ENCODE measurements at places on chromosomes 5 and 9.
A peak's percentile ranks its signal among the peaks of the same experiment; 100 is the strongest.

- peak; percentile 4 for DNase-seq
Measured at GRCh38 chr5:68368311-68369022, 152.9 kb downstream of the PIK3R1 start.

GRCh38 chr9:104092875-104093600, 1.1 kb upstream of the SMC2 start:
- DNase-seq: no peak

- DNase-seq: peak; percentile 75
Measured at GRCh38 chr9:21995006-21995665, 545 bp downstream of the CDKN2B-AS1 start.

DNA sequence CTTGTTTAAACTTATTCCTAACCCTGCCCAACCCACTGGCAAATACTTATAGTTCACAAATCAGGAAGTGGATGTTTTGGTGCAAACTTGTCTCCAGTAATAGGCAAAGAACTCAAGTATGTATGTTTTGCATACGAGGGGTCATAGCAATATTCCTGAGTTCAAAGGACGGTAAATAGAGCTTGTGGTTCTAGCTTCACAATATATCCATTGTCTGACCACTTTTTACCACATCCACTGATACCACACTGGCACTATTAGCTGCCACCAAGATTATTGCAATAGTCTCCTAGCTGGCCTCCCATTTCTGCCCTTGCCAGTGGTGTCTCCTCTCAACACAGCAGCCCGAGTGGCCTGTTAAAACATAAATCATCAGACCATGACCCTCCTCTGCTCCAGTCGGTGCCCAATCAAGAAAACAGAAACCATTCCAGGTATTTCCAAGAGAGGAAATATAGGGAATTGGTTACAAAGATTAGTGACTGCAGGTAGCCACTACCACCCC, 17.0 kb downstream of the GRXCR2 start:
- no peak for DNase-seq

DNA sequence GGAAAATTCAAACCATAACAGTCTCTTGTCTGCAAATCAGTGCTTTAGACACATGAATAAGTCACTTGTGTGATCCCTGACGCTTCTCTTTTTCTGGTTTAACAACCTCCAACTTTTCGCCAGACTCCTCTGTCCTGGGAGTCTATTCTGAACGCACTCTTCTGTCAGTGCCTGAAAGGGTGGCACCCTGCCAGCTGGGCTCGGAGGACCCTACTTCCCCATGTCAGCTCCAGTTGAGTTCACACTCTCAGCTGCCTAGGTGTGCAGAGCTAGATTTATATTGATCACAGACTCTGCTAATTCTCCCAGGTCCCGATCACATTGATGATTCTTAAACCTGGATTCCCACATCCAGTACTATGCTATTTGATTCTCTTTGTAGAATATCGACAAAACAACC, 649.1 kb downstream of the BNC2 start:
- no peak for DNase-seq

- DNase-seq: no peak
Measured at GRCh38 chr9:93258419-93258817, 74.5 kb downstream of the WNK2 start.

GRCh38 chr9:106731910-106732309, 131.1 kb upstream of the ZNF462 start:
- DNase-seq: no peak

DNA sequence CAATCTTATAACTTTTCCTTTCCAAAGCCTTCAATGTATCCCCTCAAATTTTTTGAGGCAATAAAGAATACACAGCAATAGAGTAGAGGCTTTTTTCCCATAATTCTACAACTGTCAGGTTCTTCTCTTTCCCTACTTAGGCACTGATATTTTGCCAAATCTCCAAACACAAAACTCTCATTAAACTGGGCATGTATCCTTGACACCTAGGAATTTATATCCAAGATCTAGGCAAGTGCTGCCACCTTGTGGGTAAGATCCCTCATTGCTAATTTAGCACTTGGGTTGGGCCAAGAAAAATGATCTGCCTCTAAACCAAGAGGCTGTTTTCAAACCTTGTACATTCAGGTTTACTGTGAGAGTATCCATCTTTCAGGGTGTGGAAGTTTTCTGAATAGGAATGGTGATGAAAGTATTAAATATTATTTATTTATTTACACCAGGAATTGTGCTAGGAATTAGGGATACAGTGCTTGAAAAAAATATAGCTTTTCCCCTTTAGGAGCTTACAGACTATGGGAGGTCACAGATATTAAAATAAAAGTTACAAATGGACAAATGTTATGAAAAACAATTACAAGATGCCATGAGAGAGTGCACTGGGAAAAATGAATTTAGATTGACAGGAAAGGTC, 17.6 kb downstream of the TSTD2 start:
- peak; percentile 2 for DNase-seq

GRCh38 chr9:26782899-26783298, 109.7 kb downstream of the CAAP1 start:
- no peak for DNase-seq

DNA sequence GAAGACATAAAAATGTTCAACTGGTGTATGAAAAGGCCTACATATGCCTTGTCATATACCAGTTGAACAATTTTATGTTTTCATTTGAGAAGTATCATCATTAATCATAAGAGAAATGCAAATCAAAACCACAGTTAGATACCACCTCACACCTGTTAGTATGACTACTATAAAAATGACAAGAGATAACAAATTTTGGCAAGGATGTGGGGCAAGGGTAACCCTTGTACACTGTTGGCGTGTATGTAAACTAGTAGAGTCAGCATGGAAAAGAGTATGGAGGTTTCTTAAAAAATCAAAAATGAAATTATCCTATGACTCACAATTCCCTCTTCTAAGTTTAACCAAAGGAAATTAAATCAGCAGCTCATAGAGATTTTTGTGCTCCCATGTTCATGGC, 250.4 kb upstream of the ST8SIA4 start:
- DNase-seq: no peak

GRCh38 chr5:56482363-56482762, 249.2 kb upstream of the ANKRD55 start:
- DNase-seq: no peak
